Uterus (tissue), 4 donors: ENCODE measurements at places on chromosomes 11 and 22.

DNA sequence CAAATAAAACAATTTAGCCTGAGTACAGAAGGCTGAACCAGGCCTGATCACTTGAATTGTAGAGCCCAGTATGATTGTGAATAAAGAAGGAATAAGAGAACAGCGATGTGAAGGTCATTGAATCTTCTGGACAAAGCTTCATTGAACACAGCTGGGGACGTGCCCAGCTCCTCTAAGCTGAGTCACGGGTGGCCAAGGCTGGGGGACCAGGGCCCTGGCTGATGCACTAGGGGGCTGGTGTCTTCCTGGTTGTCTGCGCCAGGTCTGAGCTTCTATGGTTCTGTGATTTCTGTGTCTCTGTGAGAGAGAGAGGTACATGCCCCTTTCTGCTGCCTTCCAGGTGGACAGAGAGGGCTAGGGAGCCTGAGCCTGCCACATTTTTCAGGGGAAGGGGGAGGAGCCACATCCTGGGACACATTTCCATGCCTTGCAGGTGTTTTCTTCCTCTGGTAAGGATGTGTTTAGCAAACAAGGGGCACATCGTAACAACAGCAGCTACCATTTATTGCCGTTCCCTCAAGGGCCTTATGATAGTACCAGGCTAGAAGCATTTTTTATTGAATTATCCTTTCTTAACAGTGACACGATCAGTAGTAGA is 135.7 kb downstream of the C11orf91 start:
- no peak for DNase-seq

- no peak for DNase-seq
Observed at GRCh38 chr22:25318081-25318823, 98.8 kb downstream of the CRYBB2 start.

DNA sequence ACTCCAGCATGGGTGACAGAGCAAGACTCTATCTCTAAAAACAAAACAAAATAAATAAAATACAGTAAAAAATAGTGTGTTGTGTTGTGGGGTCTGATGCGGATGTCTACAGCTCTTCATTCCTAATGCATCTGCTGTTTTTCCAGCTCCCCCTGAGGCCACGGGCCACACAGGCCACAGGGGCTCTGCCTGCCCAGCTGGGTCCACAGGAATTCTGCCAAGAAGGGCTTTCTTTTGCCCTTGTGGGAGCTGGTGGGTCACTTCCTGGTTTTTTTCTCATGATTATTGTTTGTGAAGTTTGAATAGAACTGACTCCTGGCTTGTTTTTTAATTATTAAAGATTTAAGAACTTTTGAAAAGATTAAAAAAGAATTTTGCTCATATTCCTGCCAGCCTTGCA is 67.4 kb upstream of the CLDN5 start:
- no peak for DNase-seq

DNA sequence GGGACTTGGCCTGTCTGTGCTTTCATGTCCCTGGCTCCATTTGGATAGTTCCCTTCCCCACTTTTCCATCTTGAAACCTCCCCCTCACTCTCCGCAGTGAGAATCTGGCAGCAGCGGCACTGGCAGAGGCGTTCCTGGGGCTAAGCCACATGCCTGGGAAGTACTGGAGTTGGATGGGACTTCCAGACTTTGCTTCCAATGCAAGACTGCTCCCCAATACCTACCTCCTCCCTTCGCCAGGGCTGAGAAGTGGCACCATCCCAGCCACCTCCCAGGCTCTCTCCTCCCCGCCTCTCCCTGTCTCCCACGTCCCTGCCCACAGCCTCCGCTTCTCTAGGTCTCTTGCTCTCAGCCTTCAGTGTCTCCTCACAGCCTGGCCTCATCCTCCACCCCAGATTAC is 16.6 kb downstream of the TST start:
- no peak for DNase-seq
